ENCODE measurements at places on chromosomes 7 and 10.
A peak's percentile ranks its signal among the peaks of the same experiment; 100 is the strongest.

GRCh38 chr7:148461392-148462179 is 129.0 kb upstream of the C7orf33 start:
- DNase-seq: no peak

- no peak for DNase-seq
Observed at GRCh38 chr10:73253225-73253555, 746 bp upstream of the MRPS16 start.

- no peak for DNase-seq
Observed at GRCh38 chr7:360454-361100, 70.6 kb downstream of the FOXL3 start.

GRCh38 chr7:137572056-137572784 is 228.7 kb upstream of the PTN start:
- no peak for DNase-seq

DNA sequence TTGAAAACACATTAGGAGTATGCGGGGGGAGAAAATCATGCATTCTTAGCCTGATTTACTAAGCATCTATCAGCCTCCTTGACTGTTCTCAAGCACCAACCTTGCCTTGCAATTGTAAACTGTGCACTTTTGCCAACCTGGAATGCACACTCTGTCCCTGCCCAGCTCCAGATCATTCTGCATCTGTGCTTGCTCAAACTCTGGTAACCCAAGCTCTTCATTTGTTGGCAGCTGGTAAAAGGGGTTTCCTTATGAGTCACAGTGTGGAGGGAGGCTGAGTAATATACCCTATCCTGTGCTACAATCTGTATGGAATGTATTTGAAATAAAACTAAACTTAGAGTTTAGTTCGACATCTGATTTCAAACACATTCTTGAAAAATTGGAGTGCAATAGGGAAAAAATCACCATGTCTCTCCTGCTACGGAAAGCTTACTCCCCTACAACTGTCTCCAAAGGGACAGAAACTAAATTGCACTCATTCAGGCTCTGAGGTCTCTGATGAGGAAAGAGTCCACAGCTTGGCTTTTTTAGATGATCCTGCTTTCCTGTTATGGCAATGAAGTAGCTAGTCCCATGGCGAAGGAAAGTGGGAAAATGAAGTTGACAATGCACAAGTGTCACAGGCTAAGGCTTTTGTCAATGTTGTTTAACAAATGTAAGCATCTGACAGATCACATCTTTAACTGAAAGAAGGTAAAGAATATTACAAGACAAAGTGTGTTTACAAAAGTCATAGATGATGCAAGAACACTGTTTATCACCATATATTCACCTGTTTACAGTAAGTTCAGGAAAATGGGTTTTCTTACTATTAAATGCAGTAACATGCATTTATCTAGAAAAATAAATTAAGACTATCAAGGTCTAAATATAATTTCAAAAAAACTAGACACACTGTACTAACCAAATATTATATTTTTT is 61.9 kb downstream of the TES start:
- DNase-seq: peak; percentile 46

- peak; percentile 33 for DNase-seq
Observed at GRCh38 chr7:75650681-75651080, 88.1 kb downstream of the HIP1 start.

DNA sequence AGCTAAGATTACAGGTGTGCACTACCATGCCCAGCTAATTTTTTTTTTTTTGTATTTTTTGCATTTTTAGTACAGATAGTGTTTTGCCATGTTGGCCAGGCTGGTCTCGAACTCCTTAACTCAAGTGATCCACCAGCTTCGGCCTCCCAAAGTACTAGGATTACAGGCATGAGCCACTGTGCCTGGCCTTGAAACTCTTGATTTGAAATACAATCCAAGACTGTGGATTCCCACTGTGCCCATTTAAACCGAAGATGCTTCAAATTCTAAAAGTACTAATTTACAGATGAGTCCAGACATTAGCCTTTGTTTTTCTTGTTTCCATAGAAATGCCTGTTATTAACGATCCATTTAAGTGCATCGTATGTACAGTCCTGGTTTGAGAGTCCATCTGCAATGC is 130.9 kb downstream of the CACNA2D1 start:
- DNase-seq: no peak

DNA sequence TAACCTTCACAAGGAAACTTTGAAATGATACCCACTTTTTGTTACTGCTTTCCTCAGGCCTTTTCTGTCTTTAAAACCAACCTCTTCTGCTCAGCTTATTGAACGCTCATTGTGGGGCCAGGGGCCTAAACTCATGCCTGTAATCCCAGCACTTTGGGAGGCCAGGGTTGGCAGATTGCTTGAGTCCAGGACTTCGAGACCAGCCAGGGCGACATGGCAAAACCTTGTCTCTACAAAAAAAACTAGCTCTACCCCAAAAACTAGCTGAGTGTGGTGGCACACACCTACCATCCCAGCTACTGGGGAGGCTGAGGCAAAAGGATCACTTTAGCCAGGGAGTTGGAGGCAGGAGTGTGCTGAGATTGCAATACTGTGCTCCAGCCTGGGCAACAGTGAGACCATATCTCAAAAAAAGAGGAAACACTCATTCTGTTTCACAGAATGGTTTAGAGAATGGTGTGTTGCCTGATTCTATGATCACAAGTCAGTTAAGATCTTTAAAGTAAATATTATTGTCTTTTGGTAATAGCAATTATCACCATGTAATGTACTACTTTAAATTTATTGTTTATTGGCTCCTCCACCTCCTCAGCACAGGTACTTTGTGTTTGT is 51.1 kb downstream of the KCTD7 start:
- no peak for DNase-seq

DNA sequence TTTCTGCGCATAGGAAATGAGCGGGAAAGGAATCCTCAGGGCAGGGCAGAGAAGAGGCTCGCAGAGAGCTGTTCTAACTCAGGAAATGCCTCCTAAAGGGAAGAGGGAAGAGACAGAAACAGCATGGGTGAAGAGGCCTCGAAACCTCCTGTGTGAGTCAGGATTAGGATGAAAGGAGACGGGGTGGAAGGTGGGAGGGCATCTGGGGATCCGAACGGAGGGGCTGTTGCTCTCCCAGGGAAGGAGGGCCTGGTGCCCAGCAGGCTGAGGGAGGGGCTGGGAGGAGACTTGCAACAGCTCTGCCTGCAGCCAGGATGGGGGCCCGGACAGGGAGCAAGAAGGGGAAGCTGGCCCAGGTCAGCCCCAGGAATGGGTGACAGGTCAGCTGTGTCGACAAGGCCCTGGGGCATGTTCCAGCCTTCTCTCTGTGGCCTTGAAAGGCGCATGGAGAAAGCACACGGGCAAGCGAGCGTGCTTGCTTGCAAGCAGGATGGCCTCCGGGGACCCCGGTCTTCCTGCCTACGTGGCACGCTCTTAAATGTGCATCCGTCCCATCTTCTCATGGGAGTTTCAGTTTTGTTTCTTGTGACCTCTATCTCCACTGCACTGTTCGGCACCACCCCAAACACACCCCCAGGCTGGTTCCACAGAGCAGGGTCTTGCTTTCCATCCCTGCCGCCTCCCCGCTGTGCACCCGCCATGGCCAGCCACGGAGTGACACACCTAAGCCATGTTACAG is 63.5 kb downstream of the HIPK2 start:
- no peak for DNase-seq

DNA sequence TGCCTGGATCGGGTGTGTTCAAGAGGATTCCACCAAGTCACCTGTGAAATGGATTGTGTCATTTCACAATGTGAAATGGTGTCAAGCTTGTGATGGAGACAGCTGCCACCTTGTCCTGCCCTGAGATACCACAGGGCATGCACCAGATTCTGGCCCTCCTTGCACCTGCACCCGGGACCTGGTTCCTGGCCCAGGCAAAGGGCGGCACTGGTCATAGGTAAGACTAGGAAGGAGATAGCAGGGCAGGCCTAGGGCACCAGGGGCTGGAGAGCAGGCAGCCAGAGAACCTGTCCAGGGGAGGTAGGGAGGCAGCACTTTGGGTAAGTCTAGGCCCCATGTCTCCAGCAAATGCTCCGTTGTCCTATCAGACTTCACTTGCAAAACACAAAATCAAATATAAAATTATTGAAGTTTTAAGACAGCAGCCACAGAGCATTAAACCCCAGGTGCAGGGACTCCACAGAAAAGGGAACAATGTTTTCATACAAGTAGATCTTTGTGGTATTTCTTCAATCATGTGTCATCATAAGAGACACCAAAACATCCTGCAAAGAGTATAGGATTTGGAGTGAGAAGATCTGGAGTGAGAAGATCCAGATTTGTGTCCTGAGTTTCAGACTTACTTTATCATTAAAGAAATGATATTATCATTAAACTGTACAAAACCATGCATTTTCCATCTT is 22.7 kb upstream of the ZNF800 start:
- no peak for DNase-seq

- no peak for DNase-seq
Observed at GRCh38 chr10:126502441-126502840, 114.2 kb upstream of the ADAM12 start.

DNA sequence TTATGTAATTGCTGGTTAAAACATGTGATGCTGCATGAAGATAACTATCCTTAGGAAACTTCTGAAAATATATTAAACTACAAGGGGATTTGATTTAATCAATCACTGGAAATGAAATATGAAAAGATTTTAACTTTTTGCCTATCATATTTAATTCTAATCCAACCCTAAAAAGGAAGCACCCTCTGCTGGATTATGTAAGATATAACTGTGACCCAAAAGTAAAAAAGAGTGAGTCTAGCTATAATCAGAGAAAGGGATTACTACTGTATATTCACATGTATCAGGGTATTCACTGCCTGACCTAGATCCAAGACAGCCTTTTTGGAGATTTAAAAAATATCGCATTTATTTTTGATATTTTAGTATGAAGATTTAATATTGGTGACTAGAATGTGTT is 295.5 kb downstream of the MDFIC start:
- no peak for DNase-seq

DNA sequence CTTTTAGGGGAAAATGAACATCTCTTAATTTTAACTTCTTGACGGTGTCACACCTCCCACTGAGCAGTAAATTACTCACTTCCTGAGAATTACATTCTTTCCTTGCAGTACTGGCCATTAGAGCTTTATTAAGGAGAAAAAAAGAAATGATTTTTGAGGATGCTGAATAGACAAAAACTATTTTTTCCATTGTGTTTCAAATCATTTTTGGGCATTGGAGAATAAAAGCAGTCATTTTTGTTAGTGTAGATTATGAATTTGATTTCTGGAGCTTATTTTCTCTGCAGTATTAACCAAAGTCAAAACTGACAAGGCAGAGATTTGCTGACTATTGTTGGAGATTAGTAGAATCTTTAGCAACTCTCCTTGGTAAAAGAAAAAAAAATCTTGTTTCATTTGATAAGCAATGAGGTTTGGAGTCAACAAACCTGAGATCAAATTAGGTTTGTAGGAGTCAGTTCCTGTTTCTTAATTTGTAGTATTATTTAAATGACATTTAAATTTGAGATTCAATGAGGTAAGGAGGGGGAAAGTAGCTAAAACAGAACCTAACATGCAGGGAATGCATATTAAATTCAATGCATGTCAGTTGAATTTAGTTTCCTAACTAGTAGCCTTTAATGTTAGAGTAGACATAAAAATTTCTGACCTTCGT is 70.6 kb downstream of the AP3M1 start:
- no peak for DNase-seq

DNA sequence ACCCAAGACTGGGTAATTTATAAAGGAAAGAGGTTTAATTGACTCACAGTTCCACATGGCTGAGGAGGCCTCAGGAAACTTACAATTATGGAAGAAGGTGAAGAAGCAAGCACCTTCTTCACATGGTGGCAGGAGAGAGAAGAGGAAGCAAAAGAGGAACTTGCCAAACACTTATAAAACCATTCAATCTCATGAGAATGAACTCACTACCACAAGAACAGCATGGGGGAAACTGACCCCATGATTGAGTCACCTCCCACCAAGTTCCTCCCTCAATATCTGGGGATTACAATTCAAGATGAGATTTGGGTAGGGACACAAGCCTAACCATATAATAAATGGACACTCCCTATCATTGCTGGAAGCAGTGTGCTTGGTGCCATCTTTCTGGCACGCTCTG is 506.3 kb downstream of the CALN1 start:
- no peak for DNase-seq

GRCh38 chr10:124344266-124344590 is 74.5 kb downstream of the OAT start:
- DNase-seq: no peak

GRCh38 chr10:122782911-122783310 is 62.7 kb downstream of the CUZD1 start:
- no peak for DNase-seq

DNA sequence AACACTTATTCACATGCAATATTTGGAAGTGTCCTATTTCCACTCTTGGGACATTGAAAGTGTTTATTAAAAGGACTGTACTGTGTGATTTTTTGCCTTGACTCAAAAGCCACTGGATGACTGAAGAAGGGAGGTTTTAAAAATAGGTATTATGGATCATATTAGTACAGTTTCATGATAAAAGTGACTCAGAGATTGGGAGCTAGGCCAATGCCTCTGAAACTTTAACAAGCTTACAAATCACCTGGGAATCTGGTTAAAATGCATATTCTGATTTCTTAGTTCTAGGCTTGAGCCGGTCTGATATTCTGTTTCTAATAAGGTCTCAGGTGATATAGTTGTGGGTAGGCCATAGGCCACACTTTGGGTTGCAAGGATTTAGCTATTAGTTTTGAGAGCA is 191.2 kb downstream of the PLXDC2 start:
- no peak for DNase-seq

- DNase-seq: no peak
Observed at GRCh38 chr10:49260644-49261296, 38.2 kb upstream of the C10orf71 start.

DNA sequence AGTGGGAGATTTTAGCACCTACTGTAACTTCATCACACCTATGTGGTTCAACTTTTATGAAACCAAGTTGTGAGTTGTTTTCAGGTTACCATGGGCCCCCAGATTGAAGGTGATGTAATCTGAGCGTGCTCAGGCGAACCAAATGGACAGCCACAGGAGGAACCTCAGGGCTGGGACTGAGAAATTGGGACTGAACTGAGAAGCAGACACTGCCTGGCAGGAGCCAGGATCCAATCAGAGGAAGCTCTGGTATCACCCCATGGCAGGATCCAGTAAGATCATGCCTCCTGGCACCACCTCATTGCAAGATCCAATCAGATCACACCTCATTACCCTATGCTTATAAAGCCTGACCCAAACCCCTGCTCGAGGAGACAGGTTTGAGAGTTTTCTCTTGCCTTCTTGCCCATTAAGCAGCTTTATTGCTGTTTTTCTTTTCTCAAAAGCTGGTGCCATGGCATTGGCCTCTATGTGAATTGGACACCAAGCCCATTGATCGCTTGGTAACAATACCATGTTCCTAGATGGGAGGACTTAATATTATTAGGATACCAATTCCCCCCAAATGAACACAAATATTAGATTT is 43.2 kb upstream of the GDF10 start:
- DNase-seq: no peak

GRCh38 chr7:2032030-2032875 is 200.5 kb downstream of the MAD1L1 start:
- DNase-seq: no peak

DNA sequence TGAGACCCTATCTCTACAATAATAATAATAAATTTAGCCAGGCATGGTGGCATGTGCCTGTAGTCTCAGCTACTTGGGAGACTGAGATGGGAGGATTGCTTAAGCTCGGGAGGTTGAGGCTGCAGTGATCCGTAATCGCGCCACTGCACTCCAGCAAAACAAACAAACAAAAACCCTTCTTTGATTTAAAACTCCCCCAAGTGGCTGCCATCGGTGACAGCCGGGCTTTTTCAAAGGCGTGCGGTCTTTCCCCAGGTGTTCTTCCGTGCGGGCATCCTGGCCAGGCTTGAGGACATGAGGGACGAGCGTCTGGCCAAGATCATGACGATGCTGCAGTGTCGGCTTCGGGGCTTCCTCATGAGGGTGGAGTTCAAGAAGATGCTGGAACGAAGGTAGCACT is 1.9 kb upstream of the MYH16 start:
- DNase-seq: no peak

- DNase-seq: no peak
Observed at GRCh38 chr7:129298268-129298893, 73.6 kb downstream of the AHCYL2 start.
